ENCODE measurements at places on chromosomes 2 and 18.

GRCh38 chr2:24452502-24452885 lies 38.6 kb upstream of the NCOA1 start:
- no peak for DNase-seq

- DNase-seq, result no peak
Measured at GRCh38 chr2:95037384-95037839, 11.9 kb downstream of the MAL start.

- peak; percentile 79 for DNase-seq
Measured at GRCh38 chr2:55168221-55169154, 63.6 kb downstream of the CLHC1 start.

- DNase-seq, result no peak
Measured at GRCh38 chr2:136107051-136108033, 10.6 kb downstream of the CXCR4 start.

GRCh38 chr2:105969552-105969951 lies 224.5 kb downstream of the UXS1 start:
- no peak for DNase-seq

- no peak for DNase-seq
Measured at GRCh38 chr2:128970332-128971116, 651.9 kb upstream of the HS6ST1 start.

GRCh38 chr2:227404585-227405271 lies 17.0 kb upstream of the SCYGR1 start:
- no peak for DNase-seq

- DNase-seq, result no peak
Measured at GRCh38 chr2:88168386-88168785, 1.8 kb upstream of the THNSL2 start.

DNA sequence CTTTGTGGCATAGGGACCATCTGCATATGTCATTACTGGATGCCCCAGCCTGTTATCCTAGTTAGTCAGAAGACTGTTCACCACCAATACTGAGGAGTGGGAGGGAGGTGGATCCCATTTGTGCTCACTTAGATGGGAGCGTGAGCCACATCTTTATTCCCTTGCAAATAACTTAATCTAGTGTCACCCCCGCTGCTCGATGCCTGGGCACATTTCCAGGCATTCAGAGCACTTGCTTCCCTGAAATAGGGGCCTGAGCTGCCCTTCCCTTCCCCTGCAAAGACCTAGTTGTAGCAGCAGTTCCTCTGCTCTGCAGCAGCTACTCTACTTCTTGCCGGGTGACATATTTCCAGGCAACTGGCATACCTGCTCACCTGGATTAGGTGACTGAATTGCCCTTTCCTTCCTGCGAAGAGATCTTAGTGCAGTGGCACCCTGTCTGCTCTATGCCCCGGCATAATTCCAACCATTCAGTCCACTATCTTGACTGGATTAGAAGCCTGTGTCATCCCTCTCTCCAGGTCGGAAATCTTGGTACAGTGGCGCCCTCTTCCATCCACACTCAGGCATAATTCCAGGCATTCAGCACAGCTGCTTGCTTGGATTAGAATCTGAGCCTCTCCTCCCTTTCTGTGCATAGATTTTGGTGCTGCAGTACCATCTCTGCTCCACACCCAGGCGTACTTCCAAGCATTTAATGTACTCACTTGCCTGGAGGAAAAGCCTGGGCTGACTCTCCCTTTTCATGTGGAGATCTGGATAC lies 1389.1 kb upstream of the TMEFF2 start:
- no peak for DNase-seq

DNA sequence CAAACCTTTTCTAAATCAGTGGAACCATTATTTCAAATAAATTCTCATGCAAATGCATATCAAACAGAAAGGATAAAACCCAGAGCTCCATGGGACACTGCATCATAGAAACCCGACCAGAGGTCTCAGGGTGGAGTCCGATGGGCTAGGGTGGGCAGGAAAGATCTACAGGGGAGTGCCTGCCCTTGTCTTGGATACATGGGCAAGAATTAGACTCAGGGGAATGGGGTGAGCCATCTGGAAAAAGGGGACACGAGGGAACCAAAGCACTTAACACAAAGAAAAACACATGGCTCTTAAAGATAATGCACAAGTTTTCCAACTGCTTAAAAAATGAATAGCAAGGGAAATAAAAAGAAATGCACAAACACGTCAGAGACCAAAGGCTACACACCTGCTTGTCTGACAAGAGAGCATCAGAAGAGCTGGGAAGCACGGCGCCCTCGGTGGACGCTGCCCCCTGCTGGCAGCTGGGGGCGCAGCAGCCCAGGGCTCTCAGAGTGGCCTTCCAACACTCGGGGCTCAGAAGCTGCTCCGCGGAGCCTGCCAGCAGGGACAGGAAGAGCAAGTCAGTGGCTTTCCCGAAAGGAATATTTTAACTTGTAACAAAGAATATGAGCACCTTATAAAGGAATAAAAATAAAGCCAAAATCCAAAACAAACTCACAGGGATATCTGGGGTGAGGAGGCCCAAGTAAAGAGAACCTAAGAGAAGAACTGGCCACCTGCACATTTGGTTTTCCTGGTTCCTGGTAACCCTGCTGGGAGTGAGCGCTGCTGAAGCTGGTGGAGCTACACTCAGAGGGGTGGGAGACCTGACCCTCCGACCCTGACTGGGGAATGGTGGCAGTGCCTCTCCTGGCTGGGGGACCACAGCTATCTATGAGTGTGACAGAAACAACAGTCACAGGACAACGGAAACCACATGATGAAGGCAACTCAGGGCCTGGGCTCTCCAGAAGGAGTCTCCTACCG lies 54.5 kb downstream of the SIGLEC15 start:
- peak; percentile 65 for DNase-seq

DNA sequence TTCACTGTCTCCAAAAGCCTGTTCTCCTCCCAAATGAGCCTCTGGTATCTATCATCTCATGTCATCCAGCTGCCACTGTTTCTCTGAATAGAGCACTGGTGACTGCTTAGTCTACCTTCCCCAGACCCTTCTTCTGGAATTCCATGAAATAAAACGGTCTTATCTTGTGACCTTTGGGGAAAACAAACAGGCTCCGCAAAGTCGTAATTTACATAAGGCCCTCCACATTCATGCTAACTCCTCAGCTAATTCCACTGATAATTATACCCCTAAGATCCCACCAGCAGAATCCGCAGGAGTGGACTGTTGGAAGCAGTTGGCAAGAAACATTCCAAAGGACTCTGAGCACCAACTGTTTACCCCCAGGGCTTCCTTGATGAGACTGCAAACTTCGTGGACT lies 33.9 kb upstream of the CHN1 start:
- DNase-seq, result no peak

DNA sequence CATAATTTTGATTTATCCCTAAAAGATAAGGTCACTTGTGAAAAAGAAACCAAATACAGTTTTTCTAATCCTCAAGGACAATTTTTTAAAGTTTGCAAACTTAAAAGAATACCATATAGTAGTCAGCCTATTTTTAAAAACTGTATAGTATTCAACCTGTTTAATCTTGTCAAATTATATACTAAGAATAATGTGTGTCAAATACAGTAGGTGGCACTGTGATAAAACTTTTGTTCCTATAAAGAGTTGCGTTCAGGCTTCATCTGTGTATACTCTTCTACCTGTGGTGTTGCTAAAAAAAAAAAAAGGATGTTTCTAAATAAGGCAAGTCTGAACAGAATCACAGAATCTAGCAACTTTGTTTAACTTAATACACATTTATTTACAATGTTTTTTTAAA lies 68.6 kb downstream of the CCDC138 start:
- peak; percentile 17 for DNase-seq

DNA sequence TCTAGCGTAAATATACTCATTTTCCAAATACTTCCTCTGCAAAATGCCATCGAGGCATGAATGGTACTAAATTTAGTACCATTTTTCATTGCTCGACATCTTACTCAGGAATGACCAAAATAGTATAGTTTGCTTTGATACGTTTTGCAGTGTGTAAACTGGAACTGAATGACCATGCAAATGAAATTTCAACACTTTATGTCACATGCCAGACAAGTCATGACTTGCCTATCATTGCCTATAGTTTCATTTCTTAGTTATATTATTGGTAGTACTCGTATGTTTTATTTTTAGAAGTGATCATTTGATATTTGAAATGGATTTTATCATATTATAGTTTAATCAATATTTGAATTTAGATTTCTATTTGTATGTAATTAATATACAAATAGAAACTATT lies 9.1 kb downstream of the MSTN start:
- DNase-seq, result no peak

DNA sequence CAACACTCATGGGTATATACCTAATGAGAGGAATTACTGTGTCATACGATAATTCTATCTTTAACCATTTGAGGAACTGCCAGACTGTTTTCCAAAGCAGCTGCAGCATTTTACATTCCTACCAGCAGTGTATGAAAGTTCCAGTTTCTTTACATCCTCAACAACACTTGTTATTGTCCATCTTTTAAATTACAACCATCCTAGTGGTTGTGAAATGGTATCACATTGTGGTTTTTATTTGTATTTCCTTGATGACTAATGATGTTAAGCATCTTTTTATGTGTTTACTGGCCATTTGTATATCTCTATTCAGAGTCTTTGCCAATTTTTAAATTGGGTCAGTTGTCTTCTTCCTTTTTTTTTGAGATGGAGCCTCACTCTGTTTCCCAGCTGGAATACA lies 4.0 kb upstream of the CKAP2L start:
- no peak for DNase-seq

DNA sequence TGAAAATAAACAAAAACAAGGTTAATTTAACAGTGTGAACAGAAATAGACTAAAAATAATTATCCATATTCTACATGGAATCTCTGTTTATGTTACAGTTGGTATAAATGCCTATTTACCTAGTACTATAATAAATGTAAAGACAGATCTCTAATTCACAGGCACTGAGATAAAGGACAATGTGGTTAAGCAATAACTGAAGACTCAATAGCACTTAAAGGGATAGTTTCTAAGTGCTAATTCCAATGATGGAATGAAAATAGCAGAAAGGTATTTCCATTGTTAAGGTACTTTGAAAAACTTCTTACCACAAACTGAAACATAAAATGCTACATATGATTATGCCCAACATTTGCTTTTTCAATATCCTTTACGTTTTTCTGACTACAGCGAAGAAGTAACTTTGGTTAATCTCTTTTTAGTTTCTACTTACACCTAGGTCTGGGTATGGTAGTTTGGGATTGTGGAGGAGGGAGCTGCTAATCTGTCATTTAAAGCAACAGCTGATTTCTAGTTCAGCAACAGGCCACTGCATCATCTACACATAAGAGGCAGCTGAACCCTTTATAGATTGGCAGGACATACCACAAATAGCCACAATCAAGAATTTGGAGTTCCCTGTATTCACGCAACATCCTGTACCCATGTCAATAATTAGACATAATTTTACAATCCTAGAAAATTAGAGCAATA lies 27.2 kb downstream of the MAP4K3 start:
- DNase-seq, result no peak

DNA sequence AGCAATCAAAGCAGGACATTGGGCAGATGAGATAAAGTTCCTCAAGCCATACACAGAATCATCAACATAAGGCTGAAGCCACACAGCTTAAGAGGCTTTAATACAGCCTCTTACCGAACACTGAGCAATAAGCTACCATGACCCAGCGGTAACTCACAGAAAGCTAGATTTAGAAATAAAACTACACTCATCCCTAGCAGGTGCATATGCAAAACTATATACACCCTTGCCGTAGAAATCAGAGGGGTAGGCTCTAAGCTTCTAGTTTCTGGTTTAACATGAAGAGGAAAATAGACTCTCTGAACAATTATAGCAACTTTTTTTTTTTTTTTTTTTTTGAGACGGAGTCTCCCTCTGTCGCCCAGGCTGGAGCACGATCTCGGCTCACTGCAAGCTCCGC lies 428.8 kb upstream of the FIGN start:
- DNase-seq, result no peak

DNA sequence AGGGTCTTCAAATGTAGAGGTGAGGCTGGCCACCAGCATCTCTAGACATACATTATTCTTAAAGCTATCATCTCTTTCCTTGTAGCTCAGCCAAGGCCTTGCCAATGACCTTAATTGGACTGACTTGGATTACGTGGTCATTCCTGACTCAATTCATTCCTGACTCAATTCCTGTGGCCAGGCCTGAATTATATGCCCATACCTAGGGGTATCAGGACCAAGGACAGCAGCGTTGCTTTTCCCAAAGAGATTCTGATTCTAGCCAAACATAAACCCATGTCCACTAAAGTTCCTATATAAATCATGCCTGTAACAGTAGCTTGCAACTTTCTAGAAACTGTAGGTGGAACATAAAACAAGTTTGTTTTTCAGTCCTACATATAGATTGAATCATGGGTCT lies 231.7 kb downstream of the ARL6IP6 start:
- DNase-seq, result peak; percentile 11

GRCh38 chr2:162828545-162828944 lies 10.0 kb downstream of the KCNH7 start:
- DNase-seq, result no peak

DNA sequence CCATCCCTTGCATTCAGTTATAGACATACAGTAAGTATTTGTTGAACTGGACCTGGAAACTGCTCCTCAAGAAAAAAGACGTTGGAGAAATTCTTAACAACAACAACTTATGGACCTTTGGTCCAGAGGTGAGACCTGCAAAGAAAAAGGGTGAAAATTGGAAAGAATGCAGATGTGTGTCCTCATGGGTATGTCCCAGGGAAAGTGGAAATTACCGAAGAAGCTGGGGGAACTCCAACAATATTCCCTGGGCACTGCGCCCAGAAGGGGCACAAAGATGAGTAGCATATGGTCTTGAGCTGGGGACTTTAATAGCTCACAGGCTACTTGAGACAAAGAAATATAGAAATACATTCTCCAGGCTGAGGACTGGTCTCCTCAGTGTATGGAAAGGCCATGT lies 35.5 kb upstream of the YWHAQ start:
- no peak for DNase-seq

DNA sequence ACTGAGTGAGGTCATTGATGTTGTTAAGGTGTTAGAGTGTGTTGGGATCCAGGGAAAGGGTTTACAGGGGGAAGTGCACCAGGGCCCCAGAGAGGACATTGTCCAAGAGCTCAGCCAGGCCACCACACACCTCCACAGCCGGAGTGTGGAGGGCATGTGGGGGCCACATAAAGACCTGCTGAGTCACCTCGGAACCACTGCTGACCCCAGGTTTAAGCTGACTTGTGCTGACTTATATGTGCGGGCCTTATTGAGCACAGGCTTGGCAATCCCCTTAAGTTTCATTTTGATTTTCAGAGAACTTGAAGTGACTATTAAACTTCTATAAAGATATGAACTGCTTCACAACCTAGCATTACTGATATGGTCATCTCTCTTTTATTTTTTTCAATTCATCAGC lies 166.2 kb upstream of the MAP3K20 start:
- DNase-seq, result no peak

GRCh38 chr2:185006481-185006880 lies 408.2 kb downstream of the ZNF804A start:
- DNase-seq, result no peak

GRCh38 chr2:206232287-206233035 lies 42.0 kb upstream of the ZDBF2 start:
- DNase-seq, result no peak
